ENCODE measurements at places on chromosomes 11 and 22.

DNA sequence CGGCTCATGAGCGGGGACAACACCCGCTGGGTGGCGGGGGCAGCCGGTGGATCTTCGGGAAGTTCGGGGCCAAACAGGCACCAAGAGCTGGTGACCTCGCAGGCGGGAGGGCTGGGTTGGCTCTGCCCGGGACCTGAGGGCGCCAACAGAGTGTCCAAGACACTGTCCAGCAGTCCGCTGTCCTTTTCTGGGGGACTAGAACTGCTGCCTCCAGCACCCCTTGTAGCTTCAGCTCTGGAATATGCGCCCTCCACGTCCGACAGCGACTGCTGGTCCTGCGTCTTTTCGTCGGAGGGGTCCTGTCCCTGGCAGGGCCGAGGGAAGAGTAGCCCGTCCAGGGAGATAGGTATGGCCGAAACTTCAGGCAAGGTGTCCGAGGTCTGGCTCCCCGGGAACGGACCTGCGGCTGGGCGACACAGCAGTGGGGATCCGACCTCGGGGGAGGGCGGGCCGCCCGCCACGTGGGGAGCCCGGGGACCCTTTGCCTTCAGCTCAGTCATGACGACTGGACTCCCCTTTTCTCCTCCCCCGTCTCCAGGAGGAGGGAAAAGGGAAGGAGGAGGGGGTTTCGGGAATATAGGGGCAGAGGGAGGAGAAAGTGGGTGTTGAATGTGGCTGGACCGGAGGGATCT is 926 bp downstream of the PGR start:
- DNase-seq, result no peak

GRCh38 chr11:124716591-124716990 is 23.2 kb upstream of the NRGN start:
- no peak for DNase-seq

GRCh38 chr22:43014316-43014868 is 557 bp downstream of the PACSIN2 start:
- DNase-seq, result no peak

DNA sequence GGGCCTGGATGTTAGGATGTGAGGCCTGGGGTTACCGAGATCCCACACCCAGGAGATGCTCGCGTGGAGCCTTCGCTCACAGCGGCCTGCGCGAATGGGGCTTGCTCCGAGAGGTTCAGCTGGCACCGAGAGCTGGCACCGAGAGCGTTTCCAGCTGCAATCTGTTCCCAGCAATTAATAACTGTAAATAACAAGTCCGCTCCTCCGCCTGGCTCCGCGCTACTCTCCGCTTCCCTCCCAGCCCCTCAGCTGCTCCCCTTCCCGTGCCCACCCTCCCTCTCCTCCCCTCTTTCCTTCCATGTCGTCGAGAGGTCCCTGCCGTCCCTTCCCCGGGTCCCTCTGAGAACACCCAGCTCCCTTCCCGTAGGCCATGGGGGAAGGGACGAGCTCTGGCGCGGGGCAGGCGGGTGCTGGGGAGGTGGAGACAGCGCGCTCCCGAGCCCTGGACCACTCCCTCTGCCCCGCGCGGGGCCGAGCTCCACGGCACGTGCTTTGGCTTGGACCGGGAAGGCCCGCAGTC is 110.8 kb downstream of the WNT7B start:
- no peak for DNase-seq

- no peak for DNase-seq
Observed at GRCh38 chr11:95157824-95158223, 68.2 kb downstream of the ENDOD1 start.

GRCh38 chr11:2534957-2535672 is 90.3 kb downstream of the KCNQ1 start:
- no peak for DNase-seq

GRCh38 chr11:130705670-130706421 is 210.4 kb downstream of the SNX19 start:
- DNase-seq, result no peak

GRCh38 chr11:19187833-19188258 is 13.9 kb downstream of the CSRP3 start:
- DNase-seq, result no peak

DNA sequence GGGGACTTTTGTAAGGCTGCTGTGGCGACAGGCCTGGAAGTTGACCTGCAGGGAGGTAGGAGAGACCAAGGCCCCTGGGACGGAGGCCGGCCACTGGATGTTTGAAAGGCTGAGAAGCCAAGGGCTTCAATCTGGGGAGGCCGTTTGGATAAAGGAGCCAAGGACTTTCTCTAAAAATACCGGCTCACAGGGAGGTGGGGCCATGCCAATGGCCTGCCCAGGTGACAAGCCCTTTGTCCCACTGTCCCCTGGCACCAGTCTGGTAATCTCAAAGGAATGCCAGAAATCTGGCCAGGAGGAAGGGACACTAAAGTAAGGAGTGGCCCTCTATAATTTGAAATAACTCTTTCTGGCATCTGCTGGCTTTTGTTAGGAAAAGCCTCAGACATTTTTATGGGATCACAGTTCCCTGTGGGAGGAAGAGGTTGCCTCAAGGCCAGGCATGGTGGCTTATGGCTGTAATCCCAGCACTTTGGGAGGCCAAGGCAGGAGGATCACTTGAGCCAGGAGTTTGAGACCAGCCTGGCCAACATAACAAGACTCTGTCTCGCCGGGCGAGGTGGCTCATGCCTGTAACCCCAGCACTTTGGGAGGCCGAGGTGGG is 1.9 kb upstream of the CHKA start:
- DNase-seq, result no peak

GRCh38 chr11:67211656-67212436 is 54.4 kb upstream of the GRK2 start:
- DNase-seq, result no peak

- no peak for DNase-seq
Observed at GRCh38 chr11:122453586-122453985, 201.9 kb upstream of the UBASH3B start.

DNA sequence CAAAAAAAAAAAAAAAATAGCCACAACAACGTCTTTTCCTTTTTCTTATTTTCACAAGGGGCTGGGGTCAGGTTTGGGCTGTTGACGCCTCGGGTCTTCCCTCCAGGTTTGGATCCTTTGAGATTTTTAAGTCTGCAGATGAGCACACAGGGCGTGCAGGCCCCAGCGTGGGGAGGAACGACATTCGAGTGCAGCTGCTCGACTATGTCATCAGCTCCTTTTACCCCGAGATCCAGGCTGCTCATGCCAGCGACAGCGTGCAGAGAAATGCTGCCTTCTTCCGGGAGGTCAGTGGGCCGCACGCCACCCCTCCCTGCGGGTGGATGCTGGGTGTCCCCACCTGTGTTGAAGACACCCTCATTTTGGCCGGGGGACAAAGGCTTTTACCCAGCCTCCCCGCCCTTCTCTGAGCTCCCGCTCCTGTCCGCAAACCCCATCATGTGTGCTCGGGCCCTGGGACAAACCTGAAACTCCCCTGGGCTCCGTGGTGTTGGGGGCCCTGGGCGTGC is 7.7 kb downstream of the SELENOO start:
- DNase-seq, result no peak

- no peak for DNase-seq
Observed at GRCh38 chr22:48263791-48264351, 1501.4 kb downstream of the TBC1D22A start.

DNA sequence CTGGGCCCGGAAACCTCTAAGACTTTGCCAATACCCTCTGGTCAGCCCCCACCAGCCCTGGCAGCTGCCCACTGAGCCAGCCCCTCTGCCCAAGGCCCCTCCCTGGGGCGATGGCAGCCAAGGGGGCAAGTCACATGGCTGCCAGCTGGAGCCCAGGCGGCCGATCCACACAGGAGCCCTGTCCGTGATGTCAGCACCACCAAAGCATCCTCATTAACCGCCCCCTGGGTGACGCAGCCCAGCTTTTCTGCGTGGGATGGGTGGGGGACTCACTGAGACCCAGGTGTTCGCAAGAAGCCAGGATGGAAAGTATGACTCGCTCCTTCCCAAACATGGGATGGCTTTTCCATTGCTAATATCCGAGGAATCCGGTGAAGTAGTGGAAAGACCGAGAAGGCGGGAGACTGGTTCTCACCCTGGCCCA is 46.6 kb upstream of the WNT7B start:
- no peak for DNase-seq

DNA sequence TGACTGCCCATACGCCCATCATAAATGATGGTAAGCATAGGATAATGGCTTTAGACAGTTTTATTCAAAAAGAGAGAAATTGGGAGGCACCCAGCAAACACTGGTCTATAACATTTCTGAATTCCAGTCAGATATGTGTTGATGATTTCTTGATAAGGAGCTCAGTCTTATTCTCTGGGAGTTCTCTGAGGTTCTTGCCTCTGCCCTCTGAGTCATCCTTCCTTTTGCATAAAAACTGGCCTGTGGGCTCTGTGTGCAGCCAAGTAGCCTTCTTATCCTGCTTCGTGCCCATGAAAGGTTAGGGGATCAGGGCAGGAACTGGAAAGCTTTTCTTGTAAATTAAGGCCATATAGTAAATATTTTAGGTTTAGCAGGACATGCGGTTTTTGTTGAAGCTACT is 48.9 kb downstream of the FAR1 start:
- DNase-seq, result no peak

GRCh38 chr22:26675687-26676268 is 18.4 kb downstream of the MIAT start:
- DNase-seq, result no peak

DNA sequence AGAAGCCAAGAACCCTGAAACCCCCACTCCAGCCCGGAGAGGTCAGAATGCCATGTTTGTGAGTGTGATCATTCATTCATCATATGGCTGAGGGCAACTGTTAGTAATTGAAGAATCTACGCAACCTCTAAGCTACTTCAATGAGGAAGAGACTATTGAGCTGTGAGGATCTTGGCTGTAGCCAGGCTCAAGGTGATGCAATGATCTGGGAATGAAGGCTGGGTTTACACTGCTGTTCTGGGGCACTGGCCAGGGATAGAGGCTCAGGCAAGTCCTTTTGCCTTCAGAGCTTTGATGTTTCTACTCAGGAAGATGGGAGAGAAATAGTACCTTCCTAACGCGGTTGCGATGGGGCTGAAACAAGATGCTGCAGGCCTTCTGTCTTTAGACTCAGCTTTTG is 12.9 kb downstream of the CRYBB2 start:
- DNase-seq, result no peak

GRCh38 chr11:113163291-113164030 is 150.9 kb upstream of the TTC12 start:
- no peak for DNase-seq

GRCh38 chr22:29786031-29786430 is 18.9 kb downstream of the UQCR10 start:
- no peak for DNase-seq

DNA sequence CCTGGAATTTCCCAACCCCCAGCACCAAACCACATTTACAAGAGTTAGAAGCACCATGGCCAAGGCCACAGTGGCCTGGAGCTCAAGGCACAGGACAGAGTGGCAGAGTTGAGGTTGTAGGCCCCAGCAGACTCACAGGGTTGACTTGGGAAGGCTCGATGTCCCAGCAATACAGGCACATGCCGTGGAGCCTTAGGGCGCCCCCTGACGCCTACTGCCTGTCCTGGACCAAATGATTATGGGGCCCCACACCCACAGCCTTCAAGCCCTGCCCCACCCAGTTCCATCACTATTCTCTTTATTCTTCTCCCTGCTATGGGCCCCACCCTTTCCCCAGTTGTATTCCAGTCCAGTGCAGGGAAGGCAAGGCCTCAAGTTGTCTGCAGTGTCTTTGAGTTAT is at the start of gene CCDC179:
TSS of gene CCDC179 (minus strand) at position 234 of the 400 bp plus-strand sequence. CDS start at position 181, 53 bp downstream.
- no peak for DNase-seq

DNA sequence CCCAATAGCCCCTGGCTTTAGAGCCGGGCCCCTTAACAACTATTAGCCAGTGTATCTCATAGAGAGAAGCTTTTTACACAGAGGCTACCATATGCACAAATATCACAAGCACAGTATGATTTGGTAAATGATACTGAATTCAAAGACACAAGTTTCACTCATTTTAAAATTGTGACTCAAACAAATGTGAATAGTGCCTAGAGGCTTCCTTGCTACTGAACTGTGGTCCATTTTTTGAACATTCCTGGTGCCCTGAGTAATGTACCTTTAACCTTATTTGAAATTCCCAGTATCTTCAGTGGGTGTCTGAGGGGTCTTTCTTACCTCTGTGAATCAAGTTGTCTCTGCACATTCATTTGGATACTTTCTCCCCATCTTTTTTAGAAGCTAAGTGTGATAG is 156.2 kb downstream of the MAML2 start:
- DNase-seq, result no peak

GRCh38 chr11:134736251-134736947 is 324.4 kb upstream of the B3GAT1 start:
- no peak for DNase-seq

- no peak for DNase-seq
Observed at GRCh38 chr11:32379719-32380118, 55.6 kb downstream of the WT1 start.

DNA sequence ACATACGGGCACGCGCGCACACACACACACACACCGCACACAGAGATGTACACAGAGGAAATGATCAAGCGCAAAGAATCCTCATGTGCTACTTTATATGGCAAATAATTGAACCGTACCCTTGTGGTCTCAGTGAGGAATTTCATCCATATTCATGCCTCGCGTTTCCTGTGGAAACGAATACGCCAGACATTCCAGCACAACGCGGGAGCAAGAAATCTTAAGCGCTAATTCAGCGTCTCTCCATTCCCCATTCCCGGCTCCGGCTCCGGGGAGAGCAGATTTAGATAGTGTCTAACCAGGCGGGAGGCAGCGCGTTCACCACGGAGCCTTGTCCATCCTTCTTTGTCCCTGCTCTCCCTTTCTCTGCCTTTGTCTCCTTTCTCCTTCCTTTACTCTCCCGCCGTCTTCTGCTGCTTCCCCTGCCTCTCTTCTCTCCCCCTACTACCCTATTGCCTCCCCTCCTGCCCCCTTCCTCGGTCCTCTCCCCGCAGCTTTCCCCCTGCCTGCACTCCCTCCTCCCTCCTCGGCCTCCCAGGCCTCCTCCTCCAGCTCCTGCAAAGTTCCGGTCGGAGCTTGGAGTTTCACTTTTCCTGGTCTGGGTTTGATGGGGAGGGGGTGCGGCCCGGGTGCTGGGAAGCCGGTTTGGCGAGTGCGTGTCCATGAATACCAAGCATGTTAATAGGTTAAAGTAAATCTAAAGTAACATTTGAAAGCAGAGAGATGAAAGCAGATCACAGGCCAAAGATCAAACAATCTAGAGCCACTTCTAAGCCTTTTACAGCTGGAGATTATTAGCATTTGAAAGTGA is 579.3 kb downstream of the BUD13 start:
- DNase-seq, result no peak
